ENCODE measurements at places on chromosomes 2 and 18. TPM values are rescaled to one million over a fixed set of nuclear protein-coding genes. Genes with fewer than 3 reads are reported as not detected.
A peak's percentile ranks its signal among the peaks of the same experiment; 100 is the strongest.

LINC00305 gene
- not detected for total RNA-seq

FLACC1 gene
- total RNA-seq = 1.1 TPM

PTH2R gene
- 0.10 TPM for total RNA-seq

HAAO gene
- 0.86 TPM for total RNA-seq

DNA sequence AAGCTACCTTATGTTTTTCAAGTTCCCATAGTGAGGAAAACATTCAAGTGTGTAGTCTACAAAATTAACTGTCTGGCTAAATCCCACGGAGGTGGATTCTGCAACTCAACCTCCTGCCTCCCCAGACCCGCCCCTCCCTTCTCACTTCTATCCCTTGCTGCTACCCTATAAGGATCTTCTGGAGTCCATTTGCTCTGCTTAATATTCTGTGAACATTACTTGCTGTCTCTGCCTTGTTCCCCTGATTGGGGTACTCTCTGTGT, 163.2 kb downstream of the KCNE4 start:
- H3K4me1 ChIP-seq = no peaks in the 10 kb centered on the region
- no peak for DNase-seq
- no peaks in the 10 kb centered on the region for H3K27me3 ChIP-seq
- no peak overlapping the region for H3K4me3 ChIP-seq

DNA sequence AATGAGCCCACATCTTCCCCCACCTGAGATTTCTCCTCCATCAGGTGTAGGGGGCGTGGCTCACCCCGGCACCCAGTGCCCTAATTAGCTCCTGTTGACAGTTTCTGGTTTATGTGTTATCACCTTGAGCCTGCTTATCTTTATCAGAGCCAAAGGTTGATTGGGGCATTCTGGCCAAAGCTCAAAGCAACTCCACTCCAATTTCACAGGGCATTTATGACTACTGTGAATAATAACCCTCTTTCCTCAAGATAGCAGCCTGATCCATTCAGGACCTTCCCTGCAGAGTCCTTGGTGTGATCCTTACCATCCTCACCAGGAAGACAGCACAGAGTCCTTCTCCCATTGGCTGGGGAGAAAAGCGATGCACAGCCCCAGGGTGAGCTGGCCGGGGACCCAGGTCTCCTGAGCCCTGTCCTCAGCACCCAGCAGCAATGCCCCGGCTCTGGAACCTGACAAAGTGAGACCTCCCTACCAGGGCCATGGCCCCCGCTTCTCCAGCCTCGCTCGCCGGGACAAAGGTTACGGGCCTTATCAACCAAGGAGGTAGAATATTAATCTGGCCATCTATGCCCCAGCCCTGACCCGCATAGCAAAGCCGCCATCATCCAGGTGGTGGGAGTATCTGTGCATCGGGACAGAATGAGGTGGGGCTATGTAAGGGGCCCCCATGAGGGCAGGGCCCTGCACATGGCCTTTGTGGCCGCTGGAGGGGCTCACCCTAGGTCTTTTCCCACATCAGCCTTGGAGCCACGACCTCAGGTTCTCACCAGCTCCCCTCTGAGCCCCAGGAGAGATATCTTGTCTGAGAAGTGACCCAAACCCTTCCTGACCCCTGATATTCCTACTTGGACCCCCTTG, 64.5 kb downstream of the ZFP36L2 start:
- DNase-seq = no peak
- no peak overlapping the region for H3K4me3 ChIP-seq
- H3K27ac ChIP-seq = no peak overlapping the region
- H3K36me3 ChIP-seq = peaks cover 3% of the 10 kb centered on the region

GRCh38 chr2:137964066-137964858, at the start of gene HNMT:
Gene HNMT, plus strand, starts transcription at chr2:137964473. Its CDS starts 19 bp downstream, at chr2:137964492.
- H3K4me1 ChIP-seq = no peaks in the 10 kb centered on the region
- no peak within 1 kb of the TSS for H3K4me3 ChIP-seq
- H3K27me3 ChIP-seq = peaks cover 7% of the 10 kb centered on the region

GRCh38 chr2:1605102-1606045, 138.9 kb downstream of the PXDN start:
- no peak for DNase-seq
- H3K27ac ChIP-seq = no peak overlapping the region
- no peaks in the 10 kb centered on the region for H3K4me1 ChIP-seq
- no peak overlapping the region for H3K4me3 ChIP-seq

DNA sequence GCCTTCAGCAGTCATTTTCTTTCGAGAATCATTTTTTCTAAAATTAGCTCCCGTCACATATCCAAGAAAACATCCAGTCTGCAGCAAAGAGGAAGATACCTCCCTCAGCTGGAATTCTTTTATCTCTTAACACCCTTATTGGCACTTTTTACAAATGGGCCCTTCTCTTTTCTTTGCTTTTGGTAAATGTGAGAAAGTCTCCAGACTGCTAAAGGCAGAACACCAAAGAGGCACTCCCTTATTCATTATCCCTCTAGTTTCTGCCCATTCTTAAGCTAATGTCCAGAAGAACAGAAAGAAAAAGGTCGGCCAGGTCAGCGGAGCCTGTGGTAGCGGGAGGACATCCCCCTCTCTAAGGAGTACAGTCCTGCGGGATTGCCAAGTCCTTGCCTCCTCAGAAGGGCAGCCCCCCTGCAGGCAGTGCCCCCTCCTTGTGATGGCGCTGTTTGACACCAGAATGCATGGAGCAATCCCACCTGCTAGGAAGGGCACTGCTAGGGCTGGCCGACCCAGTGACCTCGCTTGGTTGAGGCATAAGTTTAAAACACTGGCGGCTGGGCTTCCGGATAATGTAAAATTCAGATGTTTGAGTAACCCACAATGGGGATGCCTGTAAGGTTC, 34.0 kb downstream of the ST6GAL2 start:
- no peak overlapping the region for H3K27ac ChIP-seq
- DNase-seq = no peak
- no peaks in the 10 kb centered on the region for H3K36me3 ChIP-seq
- H3K4me1 ChIP-seq = no peaks in the 10 kb centered on the region
- H3K27me3 ChIP-seq = no peaks in the 10 kb centered on the region

DNA sequence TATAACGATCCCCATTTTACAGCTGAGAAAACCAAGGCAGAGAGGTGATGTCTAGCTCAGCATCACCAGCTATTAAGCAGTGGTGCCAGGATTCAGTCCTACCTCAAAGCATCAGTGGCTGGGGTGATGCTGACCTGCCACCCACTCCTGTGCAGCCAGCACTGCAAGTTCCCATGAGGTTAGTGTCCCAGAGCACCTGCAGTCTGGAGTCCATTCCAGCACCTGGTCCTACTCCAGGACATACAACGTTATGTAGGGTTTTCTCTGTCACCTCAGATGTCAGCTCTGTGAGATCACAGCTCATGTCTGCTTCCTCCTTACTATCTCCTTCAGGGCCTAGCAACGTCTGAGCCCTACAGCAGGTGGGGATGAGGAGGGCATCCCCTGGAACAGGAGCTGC, 328.0 kb upstream of the HS6ST1 start:
- H3K36me3 ChIP-seq = no peaks in the 10 kb centered on the region
- no peak overlapping the region for H3K27ac ChIP-seq

DNA sequence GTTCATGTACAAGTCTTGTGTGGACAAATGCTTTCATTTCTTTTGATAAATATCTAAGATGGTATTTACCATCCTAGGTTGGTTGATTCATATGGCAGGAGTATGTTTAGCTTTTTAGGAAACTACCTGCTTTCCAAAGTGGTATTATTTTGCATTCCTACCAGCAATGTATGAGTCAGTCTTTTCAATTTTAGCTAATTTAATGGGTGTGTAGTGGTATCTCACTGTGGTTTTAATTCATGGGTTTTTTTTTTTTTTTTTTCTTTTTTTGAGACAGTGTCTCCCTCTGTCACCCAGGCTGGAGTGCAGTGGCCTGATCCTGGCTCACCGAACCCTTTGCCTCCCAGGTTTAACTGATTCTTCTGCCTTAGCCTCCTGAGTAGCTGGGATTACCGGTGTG, 4.2 kb downstream of the ZNF512 start:
- no peak overlapping the region for H3K27ac ChIP-seq
- H3K36me3 ChIP-seq = peaks cover 41% of the 10 kb centered on the region
- H3K4me1 ChIP-seq = peaks cover 55% of the 10 kb centered on the region
- peaks cover 2% of the 10 kb centered on the region for H3K27me3 ChIP-seq

DNA sequence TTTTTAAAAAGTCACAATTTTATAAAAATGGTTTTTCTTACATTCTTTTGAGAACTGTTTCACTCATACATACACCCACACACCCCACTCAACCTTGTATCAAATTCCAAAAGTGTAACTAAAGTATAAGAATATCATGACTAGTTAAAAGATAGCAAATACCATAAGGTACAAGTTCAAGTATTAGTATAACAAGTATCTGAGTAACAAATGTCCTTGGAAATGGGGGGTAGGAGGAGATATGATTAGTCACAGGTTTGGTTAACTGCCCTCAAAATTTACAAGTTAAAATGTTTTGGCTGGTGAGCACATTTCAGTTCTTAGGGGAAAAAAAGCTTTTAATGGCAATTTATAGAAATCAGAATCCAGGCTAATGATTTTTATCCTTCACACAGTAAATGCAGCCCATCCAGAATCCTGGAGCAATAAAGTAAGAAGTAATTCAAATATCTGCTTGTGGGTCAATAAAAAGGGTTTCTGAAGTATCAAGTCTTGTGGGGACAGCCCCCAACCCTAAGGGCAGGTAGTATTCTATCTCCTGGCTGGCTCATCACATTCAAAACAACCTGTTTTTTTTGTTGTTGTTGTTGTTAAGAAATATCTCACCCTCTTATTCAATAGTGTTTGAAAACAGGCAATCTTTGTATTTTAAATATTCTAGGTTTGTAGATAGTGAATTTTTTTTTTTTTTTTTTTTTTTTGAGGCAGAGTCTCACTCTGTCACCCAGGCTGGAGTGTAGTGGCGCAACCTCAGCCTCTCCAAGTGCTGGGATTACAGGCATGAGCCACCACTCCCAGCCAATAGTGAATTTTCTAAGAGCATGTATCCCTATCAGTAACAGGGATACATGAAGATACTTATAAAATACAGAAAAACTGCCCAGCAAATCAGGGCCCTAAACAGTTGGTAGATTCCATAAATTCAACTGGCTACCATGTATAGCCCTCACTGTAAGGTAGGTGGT, 14.5 kb downstream of the IAH1 start:
- peaks cover 55% of the 10 kb centered on the region for H3K36me3 ChIP-seq
- H3K27me3 ChIP-seq = no peaks in the 10 kb centered on the region
- DNase-seq = no peak
- no peak overlapping the region for H3K27ac ChIP-seq
- H3K4me3 ChIP-seq = no peak overlapping the region

- H3K4me3 ChIP-seq = no peak overlapping the region
- peak overlapping the region; percentile 44 for H3K27ac ChIP-seq
- DNase-seq = no peak
- peaks cover 63% of the 10 kb centered on the region for H3K36me3 ChIP-seq
- H3K4me1 ChIP-seq = peaks cover 52% of the 10 kb centered on the region
- no peaks in the 10 kb centered on the region for H3K27me3 ChIP-seq
These were observed 4.9 kb downstream of the CEBPZOS start for GRCh38 chr2:37201208-37201607.

DNA sequence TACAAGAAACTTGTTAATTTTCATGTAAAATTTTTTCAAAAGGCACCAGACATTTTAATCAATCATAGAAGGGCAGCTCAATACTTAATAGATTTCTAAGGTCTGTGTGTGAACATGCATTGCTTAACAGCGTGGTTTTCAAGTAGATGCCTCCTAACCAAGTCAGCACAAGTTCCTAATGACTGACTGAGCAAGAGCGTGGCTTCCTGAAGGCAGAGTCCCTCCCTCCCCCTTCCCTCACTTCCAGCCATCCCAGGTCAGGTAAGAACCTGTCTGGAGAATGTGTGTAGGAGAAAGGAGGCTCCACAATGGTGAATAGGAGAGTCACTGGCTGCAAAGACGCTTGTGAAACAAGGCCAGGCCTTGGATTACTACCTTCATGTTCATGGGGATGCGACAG, 33.5 kb upstream of the DAPL1 start:
- H3K27ac ChIP-seq = no peak overlapping the region
- no peak for DNase-seq
- H3K27me3 ChIP-seq = no peaks in the 10 kb centered on the region

DNA sequence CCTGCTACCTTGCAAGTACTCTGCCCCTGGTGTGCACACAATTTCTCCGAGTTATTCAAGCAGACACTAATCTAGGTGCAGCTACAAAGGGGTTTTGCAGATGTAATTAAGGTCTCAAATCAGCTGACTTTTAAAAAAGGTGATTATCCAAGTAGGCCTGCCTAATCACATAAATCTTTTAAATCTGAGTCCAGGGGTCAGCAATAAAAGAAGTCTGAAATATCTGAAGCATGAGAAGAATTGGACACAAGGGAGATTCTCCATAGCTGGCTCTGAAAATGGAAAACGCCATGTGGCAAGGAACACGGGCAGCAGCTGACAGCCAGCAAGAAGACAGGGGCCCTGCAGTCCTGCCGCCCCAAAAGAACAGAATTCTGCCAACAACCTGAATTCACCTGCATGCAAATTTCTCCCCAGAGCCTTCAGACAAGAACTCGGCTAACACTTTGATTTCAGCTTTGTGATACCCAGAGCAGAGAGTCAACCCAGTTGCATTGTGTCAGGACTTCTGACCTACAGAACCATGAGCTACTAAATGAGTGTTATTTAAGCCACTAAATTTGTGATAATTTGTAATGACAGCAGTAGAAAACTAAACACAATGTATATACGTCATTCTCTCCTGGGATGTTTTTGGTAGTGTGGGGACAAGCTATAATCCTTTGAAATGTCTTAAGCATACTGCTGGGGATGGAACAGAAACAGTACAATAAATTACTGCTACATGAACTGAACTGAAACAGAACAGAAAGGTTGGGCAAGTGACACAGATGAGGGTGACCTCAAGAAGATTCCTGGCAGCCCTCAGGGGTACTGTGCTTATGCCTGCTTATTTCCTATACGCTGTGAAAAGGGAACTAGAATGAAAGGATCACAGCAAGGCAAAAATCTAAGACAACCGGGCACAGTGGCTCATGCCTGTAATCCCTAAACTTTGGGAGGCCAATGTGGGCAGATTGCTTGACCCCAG, 3.2 kb downstream of the INO80C start:
- H3K36me3 ChIP-seq = peaks cover 7% of the 10 kb centered on the region
- H3K27me3 ChIP-seq = no peaks in the 10 kb centered on the region
- peak overlapping the region; percentile 17 for H3K4me3 ChIP-seq
- no peak for DNase-seq
- no peak overlapping the region for H3K27ac ChIP-seq

- DNase-seq = no peak
- H3K4me1 ChIP-seq = no peaks in the 10 kb centered on the region
- H3K36me3 ChIP-seq = no peaks in the 10 kb centered on the region
These were observed 368.3 kb upstream of the SALL3 start for GRCh38 chr18:78611201-78611800.

- H3K27me3 ChIP-seq = no peaks in the 10 kb centered on the region
- H3K27ac ChIP-seq = no peak overlapping the region
- H3K4me1 ChIP-seq = peaks cover 12% of the 10 kb centered on the region
- no peak overlapping the region for H3K4me3 ChIP-seq
- no peak for DNase-seq
- peaks cover 43% of the 10 kb centered on the region for H3K36me3 ChIP-seq
These were observed 4.7 kb downstream of the IMP4 start for GRCh38 chr2:130347220-130347925.

GRCh38 chr2:127084611-127085316, 22.2 kb downstream of the BIN1 start:
- peak overlapping the region; percentile 24 for H3K4me3 ChIP-seq
- H3K4me1 ChIP-seq = peaks cover 59% of the 10 kb centered on the region
- peaks cover 2% of the 10 kb centered on the region for H3K27me3 ChIP-seq
- H3K36me3 ChIP-seq = no peaks in the 10 kb centered on the region
- DNase-seq = peak; percentile 21

Data from activated T-helper 1 cell treated with anti-CD3 and anti-CD28 coated beads, Interleukin-12 subunit alpha, Interleukin-12 subunit beta, Interleukin-2, Interleukin-4 antibody, amounts not matched to agents 30 ng/mL and 10 ng/mL and 1 ng/mL, durations not matched to agents 14 hours and 24 hours and 36 hours (primary cell).